ENCODE measurements at places on chromosomes 5 and 9. TPM values are rescaled to one million over a fixed set of nuclear protein-coding genes. Genes with fewer than 3 reads are reported as not detected.

GRCh38 chr5:179348011-179348530, 2.8 kb upstream of the ADAMTS2 start:
- peaks cover 4% of the 10 kb centered on the region for H3K4me1 ChIP-seq
- H3K4me3 ChIP-seq, result no peak overlapping the region
- H3K27me3 ChIP-seq, result peaks cover 35% of the 10 kb centered on the region

DNA sequence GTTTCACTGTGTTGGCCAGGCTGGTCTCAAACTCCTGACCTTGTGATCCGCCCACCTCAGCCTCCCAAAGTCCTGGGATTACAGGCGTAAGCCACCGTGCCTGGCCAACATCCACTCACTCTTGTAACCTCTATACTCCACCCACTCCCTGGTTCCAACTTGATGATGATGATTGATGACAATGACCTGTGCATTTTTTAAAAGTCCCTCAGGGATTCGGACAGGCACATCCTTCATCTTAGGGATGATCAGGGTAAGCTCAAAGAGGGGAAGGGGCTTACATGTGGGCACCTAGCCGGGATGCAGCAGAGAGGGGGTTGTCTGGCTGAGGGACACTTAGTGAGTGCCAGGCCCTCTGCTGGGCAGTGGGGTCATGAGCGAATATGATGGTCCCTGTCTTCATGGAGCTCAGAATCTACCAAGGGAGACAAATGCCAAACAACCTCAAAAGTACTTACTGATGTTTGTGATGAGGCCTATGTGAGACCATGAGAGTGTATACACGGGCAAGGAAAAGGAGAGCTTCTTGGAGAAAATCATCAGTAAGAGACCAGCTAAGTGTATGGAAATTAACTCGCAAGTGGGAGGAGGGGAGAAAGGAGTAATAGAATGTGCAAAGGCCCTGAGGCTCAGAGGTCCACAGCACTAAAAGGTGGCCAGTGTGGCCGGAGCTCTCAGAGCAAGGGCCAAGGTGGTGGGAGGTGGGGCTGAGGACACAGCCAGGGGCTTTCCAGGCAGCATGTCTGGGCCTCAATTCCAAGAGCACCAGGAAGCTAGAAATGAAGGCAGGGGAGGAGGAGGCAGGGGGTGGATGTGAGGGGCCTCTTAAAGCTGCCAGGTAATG, 27.4 kb downstream of the LHX2 start:
- H3K27me3 ChIP-seq, result peaks cover 61% of the 10 kb centered on the region
- H3K4me3 ChIP-seq, result no peak overlapping the region
- no peak overlapping the region for H3K27ac ChIP-seq

- no peak for DNase-seq
- H3K27me3 ChIP-seq, result no peaks in the 10 kb centered on the region
- H3K4me3 ChIP-seq, result no peak overlapping the region
- no peaks in the 10 kb centered on the region for H3K36me3 ChIP-seq
- no peak overlapping the region for H3K27ac ChIP-seq
Observed at GRCh38 chr5:75319638-75320037, 17.4 kb upstream of the HMGCR start.

DNA sequence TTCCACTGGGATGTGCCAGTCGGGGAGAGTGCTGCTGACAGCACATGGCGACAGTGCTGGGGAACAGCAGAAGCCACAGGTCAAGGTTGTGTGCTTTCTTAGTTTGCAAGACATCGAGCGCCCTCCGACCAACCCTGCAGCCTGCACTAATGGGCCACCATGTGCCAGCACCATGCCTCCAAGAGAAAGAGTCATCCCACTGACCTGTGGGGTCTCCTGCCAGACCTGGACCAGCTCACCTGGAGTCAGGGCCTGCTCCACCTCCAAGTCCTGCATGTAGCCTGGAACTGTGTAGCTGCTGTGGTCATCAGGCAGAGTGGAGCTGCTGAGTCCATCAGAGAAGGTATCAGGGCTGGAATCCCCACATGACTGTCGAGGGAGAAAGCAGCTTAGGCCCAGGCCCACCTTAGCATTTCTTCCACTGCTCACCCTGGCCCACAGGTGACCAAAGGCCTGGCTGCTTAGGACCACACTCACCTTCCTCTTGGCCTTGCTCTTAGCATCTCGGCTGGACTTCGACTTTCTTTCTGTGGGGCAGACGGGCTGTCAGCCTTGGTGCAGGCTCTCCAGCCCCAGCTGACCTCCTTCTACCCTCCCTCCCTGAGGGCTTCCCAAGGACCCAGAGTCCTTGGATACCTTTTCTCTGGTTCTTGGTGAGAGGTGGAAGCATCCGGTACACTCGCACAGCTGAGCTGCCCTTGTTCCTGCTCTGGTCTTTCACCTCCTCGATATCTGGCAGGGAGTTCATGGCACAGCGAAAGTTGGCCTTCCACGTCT, 4.1 kb downstream of the IRF1 start:
- peaks cover 75% of the 10 kb centered on the region for H3K36me3 ChIP-seq
- H3K4me3 ChIP-seq, result peak overlapping the region; percentile 96
- H3K27ac ChIP-seq, result peak overlapping the region; percentile 92

DNA sequence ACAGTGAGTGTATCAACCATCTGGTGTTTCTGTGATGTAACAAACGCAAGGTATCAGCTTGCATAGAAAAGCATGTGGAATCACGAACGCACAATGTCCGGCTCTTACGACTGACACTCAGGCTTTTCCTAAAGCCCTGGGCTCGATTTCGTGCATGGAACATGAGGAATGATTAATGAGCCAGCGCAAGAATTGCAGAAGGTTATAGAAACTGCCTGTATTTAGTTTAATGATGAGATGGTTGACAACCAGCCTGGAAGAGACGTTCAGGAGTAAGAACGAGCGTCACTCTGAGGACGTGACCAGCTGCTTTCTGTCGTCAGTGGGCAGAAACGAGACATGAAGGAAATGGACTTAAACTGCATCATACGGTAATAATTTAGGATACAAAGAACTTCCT, 497.6 kb downstream of the IRX1 start:
- no peaks in the 10 kb centered on the region for H3K36me3 ChIP-seq
- no peaks in the 10 kb centered on the region for H3K27me3 ChIP-seq
- DNase-seq, result no peak
- no peak overlapping the region for H3K4me3 ChIP-seq
- no peaks in the 10 kb centered on the region for H3K4me1 ChIP-seq

Gene CDH12
- not detected for total RNA-seq

Gene C5orf58
- not detected for total RNA-seq

Gene PPP3R2
- total RNA-seq, result not detected

Gene SLC6A7
- not detected for total RNA-seq

Gene PTGDS
- not detected for total RNA-seq

Data from activated CD4-positive, alpha-beta T cell treated with anti-CD3 and anti-CD28 coated beads for 36 hours (primary cell).